HEK293T (cell line): ENCODE measurements at places on chromosomes 4 and X.

- DNase-seq: no peak
These were observed 57.3 kb upstream of the CXCL8 start for GRCh38 chr4:73683033-73683432.

- DNase-seq: no peak
These were observed 372.9 kb upstream of the TENM3 start for GRCh38 chr4:181870326-181870725.

- peak; percentile 40 for DNase-seq
These were observed 21.0 kb downstream of the MAN2B2 start for GRCh38 chr4:6595897-6596537.

- DNase-seq: no peak
These were observed 338.4 kb upstream of the NOCT start for GRCh38 chr4:138677212-138677611.

GRCh38 chr4:142473218-142473959 lies 372.7 kb downstream of the INPP4B start:
- DNase-seq: no peak

- no peak for DNase-seq
These were observed 41.6 kb upstream of the EDA2R start for GRCh38 chrX:66680451-66680850.

DNA sequence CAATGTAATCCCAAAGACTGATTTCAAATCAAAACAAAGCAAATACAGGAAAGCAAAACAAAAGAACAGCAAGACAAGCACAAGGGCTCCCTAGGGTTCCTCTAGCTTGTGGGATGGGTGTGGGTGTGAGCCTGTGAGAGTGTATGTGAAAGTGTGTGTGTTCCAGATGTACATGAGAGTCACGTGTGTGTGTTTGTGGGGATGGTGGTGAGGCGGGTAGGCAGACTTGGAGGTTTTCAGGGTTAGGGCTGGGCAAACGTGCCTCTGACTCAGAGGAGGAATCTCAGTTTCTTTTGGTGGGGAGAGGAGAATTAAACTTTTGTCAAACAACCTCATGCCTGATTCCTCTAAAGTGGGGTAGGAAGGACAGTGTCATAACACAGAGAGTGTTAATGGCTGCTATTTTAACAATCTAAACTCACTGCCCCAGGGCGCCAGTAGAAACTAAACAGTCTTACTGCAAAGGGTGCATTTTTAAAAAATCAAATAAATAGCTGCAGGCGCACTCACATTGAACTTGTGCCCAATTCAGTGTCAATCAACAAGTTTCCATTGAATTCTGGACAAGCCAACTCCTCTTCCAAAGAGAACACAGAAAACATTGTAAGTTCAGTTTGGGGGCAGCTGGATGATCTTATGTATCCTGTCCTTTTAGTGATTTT lies 51.8 kb downstream of the CHRDL1 start:
- DNase-seq: no peak

DNA sequence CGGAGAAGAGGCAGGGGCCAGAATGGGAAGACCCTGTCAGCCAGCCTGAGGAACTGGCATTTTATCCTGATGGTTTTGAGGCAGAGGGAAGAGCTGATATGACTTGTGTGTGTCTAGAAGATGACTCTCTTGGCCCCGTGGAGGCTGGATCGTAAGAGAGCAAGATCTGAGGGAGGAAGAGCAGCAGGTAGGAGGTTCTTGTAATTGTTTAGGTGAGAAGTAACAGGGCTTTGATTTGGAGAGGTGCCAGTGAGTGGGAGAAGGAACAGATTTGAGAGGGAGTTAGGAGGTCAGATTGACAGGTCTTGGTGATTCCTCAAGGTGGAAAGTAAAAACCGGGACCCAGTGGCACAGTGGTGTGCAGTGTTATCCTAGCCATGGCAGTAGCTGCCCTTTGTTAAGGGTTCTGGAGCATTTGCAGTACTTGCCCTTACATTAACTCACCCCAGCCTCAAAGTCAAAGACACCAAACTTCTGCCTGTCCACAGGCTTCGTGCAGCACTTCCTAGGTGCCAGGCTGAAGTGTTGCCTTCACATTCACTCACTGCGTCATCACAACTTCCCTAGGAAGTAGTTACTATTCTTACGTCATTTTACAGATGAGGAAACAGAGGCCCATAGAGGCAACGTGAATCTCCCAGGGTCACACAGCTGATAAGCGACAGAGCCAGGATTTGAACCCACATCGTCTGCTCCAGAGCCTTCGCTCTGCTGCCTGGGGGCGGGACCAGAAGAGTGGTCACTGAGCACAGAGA lies 23.7 kb downstream of the RTL5 start:
- no peak for DNase-seq

DNA sequence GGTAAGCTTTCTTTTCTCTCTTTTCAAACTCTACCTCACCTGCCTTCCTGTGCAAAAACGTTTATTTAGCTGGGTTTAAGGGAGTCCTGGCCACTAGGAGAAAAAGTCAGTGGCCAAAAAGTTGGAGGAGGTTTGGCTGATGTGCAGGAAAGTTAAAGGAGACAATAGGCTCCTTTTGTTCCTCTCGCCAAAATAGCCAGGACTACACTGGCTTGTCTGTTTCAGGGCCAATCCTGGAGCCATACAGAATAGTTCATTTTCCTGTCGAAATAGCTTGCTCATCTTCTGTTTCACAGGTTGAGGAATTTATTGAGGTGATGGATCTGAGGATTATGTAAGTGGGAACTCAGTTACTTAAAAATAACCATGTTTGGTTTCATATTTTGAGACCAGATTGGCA lies 423 bp downstream of the HEPH start:
- no peak for DNase-seq

GRCh38 chrX:15143825-15144121 lies 126.1 kb downstream of the ASB9 start:
- no peak for DNase-seq

DNA sequence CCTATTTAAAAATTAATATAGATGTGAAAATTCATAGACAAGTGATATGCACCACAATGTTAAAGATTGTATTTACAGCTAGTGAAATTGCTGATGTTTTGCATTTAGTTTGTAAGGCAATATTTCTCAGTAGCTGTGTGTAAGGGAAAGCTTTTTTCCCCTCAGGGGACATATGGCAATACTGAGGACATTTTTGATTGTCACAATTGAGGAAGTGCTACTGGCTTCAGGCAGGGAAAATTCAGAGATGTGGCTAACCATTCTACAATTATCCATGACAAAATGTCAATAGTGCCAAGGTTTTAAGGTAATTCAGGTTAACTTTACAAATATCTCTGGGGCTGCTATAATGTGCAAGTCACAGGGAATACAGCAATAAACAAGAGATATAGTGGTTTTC lies 66.1 kb upstream of the IL15 start:
- DNase-seq: no peak

- peak; percentile 65 for DNase-seq
These were observed 209.3 kb downstream of the UGT8 start for GRCh38 chr4:114807759-114808404.

- no peak for DNase-seq
These were observed 511.8 kb downstream of the TRAM1L1 start for GRCh38 chr4:116573540-116573939.

- no peak for DNase-seq
These were observed 79.8 kb downstream of the FUNDC1 start for GRCh38 chrX:44462850-44463249.

- no peak for DNase-seq
These were observed 40.5 kb upstream of the CDKN2AIP start for GRCh38 chr4:183403961-183404360.

- no peak for DNase-seq
These were observed 534.8 kb downstream of the IQCM start for GRCh38 chr4:149280806-149281205.

- DNase-seq: no peak
These were observed 10.8 kb upstream of the HHIP start for GRCh38 chr4:144634978-144635747.

GRCh38 chr4:86043755-86044592 lies 315.9 kb downstream of the MAPK10 start:
- DNase-seq: peak; percentile 33

DNA sequence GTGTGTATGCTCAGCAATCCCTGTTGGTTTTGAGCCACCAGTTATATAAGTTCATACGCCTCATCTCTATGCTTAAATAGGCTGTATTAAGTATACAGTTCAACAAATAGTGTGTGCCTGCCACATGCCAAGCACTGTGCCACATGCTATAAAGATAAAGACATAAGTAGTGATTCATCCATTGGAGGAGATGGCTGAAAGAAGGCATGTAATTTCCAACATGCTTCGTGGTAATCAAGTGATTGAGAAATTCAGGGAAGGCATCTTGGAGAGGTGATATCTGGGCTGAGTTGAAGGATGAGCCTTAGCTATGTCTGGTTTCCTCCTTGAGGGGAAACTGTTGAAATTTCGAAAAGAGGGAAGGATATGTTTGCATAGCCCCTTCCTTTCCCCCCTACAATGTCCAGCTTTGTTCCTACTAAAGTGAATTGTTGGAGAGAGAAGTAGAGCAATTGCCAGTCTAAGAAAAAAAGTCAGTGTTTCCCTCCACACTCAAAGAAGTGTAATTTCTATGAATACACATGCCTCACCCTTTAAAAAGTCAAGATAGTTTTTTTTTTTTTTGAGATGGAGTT lies 96.5 kb downstream of the ARHGAP10 start:
- DNase-seq: no peak

GRCh38 chr4:7276515-7276914 lies 84.2 kb downstream of the SORCS2 start:
- no peak for DNase-seq

GRCh38 chr4:186722796-186723291 lies 812 bp downstream of the FAT1 start:
- no peak for DNase-seq

DNA sequence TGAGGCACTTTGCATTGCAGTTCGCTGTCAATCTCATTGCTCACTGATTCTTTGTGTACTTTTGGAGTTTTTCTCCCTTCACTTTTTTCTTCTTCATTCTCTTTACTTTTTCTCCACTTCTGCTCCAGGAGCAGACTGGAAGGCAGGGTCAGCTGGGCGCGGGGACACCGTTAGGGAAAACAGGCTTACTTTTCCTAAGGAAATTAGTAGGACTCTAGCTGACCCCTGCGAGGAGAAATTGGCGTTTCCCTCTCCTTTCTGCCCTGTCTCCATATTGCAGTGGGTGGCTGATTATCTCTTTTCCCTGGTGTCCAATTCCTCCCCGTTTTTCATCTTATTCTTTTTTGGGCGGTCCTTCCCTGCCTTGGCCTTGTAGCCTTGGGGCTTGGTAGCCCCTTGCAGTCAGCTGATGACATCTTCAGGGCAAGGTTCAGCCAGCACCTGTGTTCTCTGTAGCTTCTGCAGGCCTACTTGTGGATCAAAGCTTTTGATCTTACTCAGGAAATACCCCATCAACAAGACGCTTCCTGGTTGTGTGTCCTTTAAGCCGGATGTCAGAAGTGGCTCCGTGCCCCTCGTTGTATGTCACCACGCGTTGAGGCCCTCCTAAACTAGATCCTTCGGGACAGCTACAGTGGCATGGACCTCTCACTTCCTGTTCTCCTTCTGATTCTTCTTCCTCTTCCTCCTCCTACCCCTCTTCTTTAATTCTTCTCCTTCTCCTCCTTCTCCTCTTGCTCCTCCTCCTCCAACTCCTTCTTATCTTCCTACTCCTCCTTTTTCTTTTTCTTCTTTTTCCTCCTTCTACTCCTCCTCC lies 36.1 kb downstream of the NBDY start:
- no peak for DNase-seq

GRCh38 chr4:87851953-87852352 lies 19.2 kb downstream of the MEPE start:
- no peak for DNase-seq
